ENCODE measurements at places on chromosomes 5 and 9.

GRCh38 chr5:157703736-157704135 lies 27.5 kb upstream of the THG1L start:
- DNase-seq = no peak

- no peak for DNase-seq
These were observed 71.2 kb upstream of the SLC28A3 start for GRCh38 chr9:84411683-84412267.

GRCh38 chr9:35673132-35674024 lies at the start of gene CA9:
Gene CA9 (plus strand): TSS chr9:35673928. CDS start chr9:35673960, 32 bp downstream.
- DNase-seq = no peak

DNA sequence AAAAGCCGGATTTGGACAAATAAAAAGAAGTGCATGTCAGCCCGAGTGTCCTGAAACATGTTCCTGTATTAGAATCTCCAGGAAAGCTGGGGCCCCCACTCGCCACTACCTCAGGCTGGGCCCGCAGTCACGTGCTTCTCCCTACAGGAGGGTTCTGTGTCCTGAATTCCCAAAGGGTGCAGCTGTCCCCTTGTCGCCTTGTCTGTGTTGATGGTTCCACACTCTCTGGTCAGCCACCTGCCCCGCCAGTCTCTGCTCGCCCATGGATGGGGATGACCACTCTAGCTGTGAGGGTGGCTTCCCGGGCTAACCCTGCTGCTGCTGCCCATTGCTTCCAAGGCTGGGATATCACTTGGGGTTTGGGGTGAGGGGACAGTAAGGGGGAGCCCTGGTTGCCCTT lies 3.1 kb upstream of the TMEM250 start:
- no peak for DNase-seq

DNA sequence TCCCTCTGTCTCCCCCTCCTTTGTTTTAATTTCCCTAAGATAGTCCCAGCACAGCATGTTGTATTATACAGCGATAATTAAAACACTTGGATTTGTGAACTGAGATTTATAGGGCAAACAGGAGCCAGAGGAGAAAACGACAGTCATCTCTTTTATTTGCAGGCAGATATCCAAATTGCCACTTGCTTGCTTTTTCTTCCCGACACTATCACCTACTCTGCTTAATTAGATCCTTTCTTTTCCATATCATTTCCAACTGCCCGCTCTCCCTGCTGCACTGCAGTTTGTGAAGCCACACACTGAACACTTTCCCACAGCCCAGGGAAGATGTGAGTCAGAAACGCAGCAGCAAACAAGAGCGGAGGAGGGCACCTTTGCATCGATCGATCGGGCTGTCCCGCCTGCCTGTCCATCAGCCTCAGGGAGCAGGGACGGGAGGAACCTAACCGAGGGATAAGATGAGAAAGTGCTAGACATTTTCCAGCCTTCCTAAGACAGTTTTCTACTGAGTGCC lies 35.8 kb upstream of the SPRY4 start:
- DNase-seq = no peak

DNA sequence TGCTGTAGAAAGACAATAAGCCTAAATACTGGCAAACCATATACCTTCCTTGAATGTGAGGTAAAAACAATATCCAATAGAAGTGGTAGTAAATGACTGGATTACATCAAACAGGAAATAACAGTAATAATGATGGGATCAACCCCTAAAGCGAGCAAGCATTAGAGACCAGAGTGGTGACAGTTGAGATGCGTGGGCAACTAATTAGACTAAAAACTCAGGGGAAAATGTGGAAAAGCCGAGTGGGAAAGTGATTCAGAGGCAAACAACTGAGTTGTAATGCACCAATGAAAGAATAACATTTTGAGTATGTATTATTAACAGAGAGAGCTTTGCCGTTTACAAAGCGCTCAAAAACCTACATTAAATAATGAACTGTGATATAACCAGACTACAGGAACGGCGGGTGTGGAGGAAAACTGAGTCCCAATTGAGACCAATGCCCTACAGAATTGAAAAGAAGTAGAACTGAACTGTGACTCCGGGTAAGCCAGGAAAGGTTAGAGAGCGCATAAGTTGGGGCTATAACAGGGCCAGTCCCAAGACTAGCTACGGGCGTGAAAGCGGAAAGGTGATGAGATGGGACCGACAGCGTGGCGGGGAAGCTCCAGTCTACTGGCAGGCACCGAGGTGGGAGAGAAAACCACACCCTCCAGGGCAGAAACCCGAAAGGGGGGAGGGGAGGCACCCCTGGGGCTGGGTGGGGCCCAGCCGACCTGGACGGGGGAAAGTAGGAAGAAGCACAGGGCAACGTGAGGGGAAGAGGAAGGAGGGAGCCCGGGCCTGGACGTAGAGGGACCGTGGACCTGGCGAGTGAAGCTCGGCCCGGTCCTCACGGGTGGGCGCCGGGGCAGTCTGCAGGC lies 592 bp downstream of the UBAP2 start:
- DNase-seq = no peak

GRCh38 chr5:1324301-1324700 lies 20.6 kb downstream of the CLPTM1L start:
- DNase-seq = no peak

GRCh38 chr5:137632716-137633115 lies 103.2 kb downstream of the KLHL3 start:
- no peak for DNase-seq

DNA sequence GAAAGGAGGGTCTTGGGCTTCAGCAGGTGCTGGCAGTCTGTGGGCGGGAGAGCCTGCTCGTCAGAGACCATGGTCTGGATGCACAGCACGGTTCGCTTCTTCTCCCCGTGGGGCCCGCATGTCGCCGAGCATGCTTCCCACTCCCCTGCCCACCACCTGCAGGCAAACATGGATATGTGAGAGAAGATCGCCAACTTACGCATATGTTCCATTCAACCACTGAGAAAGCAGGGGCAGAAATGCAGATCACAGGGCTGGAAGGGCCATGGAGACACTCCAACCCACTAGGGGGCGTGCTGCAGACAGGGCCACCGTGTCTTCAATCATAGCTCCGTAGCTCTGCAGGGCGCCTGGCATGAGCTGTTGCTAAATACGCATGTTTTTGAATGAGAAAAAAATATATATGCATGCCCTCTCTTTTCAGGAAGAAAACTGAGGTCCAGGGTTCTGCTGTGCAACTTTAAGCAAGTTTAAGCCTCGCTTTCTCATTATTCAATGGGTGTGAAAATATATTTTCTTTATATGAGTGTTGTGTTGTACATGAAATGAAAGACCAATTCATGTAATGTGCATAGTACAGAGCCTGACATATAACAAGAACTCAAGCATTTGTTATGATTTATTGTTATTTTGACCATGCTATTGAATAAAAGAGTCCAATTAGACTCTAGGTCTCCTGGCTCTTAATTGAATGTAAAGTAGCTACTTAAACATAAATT lies 148.0 kb downstream of the TARS1 start:
- DNase-seq = no peak

- DNase-seq = no peak
These were observed 4.7 kb downstream of the GNAQ start for GRCh38 chr9:78026947-78027346.

- no peak for DNase-seq
These were observed 124.6 kb downstream of the MAST4 start for GRCh38 chr5:66720780-66721179.

DNA sequence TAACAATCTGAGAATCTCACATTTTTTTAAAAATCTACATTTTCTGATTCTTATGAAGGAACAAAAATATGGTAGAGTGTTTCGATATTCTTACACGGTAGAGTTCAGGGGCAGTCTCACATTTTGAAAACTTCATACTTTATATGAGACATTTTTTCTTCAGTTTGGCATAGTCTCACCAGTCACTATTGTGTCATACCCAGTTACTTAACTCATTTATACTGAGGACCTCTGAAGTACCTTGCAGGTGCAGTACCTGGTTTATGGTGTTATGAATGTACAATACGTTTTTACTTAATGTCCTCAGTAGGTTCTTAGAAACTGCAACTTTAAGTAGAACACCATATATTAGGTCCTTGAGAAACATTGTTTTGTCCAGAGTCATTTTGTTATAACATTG lies 196.6 kb downstream of the SGCD start:
- no peak for DNase-seq

DNA sequence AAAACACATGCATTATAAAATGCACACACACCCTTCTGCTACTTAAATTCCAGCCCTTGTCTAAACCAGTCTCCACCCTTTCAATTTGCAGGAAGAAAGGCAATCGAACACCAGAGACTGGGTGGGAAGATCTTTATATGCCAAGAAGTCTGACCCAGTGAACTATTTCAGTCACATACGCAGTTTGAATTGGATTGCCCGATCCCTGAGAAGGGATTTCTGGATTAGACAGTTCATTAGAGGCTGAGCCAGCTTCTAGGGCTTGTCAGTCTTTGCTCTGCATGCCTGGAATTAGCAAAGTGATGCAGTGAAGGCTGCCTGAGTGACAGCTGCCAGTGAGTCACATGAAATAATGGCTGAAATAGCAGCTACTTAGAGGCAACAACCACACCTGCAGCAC lies 159.9 kb downstream of the PPP2R2B start:
- no peak for DNase-seq

- no peak for DNase-seq
These were observed 130.2 kb upstream of the ADAMTSL1 start for GRCh38 chr9:18343784-18344183.

GRCh38 chr5:135230251-135230925 lies 168.6 kb downstream of the MACROH2A1 start:
- no peak for DNase-seq

DNA sequence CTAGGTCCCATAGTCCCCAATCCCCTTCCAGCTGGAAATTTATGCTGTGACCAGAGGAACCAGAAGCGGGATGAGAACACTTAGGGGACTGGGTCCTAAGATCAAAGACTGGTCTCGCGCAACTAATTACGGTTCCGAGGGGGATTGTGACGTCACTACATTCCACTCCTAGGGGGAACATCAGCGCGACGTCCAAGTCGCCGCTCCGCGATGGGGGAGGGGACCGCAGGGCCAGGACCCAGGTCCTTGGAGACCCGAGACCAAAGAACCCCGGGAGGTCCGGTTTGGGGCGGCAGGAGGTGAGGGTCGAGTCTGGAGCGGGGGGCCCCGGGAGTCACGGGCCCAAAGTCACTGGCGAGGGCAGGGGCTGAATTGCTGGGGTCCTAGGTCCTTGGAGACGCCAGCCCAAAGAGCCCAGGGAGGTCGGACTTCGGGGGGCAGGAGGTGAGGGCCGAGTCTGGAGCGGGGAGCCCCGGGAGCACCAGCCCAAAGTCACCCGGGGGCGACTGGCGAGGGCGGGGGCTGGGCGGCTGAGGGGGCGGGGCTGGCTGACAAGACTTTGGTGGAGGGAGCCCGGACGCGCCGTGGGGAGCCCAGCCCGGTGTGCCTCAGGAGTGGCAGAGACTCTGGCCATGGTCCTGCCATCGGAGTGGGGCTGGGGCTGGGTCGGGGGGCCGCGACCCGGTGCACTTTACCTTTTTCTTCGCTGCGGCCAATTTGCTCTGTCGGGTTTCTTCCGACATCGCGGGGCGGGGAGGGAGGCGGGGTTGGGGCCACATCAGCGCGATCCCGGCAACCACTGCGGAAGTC lies at the start of gene GOLGA2:
Gene GOLGA2 (minus strand): TSS at position 810 of the 810 bp plus-strand sequence. CDS start 31 bp downstream, at position 779.
- no peak for DNase-seq

- no peak for DNase-seq
These were observed 136.0 kb downstream of the MVB12B start for GRCh38 chr9:126462617-126463016.

DNA sequence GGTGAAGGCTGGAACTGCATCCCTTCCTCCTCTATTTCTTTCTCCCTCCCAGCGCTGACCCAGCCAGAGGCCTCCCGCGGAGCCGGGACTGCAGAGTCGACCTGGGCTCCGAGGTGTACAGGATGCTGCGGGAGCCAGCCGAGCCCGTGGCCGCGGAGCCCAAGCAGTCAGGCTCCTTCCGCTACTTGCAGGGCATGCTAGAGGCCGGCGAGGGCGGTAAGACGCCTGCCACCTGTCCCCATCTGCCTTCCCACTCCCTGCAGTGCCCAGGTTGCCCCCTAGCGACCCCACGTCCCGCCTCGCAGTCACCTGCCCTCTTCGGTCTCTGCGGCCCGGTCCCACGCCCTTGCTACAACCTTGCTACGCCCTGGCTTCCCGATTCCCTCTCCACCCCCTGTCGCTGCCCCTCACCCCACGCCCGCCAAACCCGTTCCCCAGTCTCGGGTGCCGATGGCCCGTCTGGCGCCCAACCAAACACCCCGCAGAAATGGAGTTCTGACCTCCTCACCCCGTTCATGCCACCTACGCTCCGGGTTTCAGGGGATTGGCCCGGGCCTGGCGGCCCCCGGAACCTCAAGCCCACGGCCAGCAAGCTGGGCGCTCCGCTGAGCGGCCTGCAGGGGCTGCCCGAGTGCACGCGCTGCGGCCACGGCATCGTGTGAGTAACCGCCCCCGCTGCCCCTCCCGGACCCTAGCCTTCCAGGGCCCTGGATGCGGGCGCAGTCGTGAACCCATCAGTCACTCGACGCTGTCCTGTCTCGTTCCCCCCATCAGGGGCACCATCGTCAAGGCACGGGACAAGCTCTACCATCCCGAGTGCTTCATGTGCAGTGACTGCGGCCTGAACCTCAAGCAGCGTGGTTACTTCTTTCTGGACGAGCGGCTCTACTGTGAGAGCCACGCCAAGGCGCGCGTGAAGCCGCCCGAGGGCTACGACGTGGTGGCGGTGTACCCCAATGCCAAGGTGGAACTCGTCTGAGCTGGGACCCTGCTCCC lies 14.1 kb downstream of the PDLIM4 start:
- no peak for DNase-seq

DNA sequence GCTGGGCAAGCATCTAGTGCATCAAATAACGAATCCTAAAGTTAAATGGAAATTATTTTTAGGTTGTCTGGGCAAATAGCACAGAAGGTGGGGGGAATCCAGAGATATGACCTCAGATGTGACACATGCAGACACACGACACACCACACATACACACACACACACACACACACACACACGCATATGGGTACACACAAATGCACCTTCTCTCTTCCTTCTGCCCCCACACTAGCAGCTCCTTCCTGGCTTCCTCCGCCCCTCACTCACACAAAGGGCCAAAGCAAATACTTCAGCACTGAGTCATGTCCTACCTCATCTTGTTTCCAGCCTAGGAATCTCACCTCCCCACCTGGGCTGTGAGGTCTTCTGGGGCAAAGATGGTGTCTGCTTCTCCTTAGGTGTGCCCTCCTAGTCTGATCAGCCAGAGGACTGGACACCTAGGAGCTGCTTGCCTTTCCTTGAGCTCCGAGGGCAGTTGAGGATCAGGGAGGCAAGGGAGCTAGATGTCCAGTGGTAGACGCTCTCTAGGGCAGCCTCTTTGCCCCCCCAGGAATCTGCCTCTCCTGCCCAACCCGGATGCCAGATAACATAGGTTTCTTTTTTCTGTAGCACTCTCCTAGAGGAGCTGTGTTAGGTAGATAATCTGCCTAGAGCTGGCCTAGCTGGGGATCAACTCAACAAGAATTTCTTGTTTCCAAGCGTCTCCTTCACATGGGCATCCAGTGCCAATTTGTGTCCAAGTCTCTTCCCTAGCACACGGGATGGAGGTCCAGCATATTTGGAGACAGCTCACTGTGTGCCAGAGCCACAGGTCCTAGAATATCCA lies 14.3 kb upstream of the JADE2 start:
- DNase-seq = no peak

DNA sequence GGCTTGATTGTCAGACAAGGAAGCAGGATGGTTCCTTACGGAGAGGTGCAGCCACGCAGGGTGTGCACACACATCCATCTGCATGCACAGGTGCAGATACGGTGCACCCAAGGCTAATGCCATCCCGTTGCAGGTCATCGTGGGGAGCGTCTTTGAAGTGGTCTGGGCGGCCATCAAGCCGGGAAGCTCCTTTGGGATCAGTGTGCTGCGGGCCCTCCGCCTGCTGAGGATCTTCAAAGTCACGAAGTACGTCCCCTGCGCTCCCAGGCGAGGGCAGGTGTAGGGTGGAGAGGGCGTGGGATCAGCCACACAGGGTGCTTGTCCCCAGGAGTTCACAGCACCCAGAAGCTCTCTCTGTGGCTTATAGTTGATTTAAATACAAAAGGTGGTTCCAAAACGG lies 106.4 kb downstream of the CACNA1B start:
- DNase-seq = no peak
